ENCODE measurements at places on chromosomes 5 and 9.

DNA sequence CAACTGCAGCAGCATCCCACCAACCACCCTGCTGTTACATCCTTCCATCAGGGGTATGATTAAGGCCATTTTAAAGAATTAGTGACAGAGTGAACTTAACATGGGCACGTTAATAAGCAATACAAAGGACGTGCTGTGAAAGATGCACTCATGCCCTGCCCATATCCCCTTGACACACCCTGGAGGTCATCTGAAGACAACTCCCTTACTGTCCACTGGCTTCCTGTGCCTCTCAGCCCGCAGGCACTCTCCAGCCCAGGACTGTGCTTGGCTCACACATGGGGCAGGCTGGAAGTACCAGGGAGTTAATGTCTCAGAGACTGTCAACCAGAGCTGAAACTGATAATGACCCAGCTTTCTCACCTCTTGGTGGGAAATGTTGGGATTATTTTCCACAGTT is 81.8 kb downstream of the TRIM36 start:
- no peak for DNase-seq

DNA sequence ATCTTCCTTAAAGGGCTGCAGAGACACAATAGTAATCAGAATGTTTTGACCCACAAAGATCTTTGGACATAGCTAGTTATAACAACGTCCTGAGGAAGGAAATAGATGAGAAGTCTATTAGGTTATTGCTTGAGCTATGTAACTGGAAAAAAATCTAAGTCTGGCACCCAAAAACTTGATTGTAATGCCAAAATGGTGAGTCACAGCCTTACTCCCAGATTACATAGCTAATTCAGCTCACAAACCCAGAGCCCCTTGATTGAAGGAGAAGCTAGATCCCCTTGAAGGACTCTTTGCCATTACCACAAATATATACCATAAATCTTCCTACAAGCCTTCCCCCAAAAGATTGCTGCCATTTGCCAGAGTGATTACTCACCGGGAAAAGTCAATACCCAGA is 341.8 kb upstream of the KIF2A start:
- DNase-seq, result no peak

- DNase-seq, result no peak
Measured at GRCh38 chr9:107933516-107933915, 443.9 kb upstream of the KLF4 start.

DNA sequence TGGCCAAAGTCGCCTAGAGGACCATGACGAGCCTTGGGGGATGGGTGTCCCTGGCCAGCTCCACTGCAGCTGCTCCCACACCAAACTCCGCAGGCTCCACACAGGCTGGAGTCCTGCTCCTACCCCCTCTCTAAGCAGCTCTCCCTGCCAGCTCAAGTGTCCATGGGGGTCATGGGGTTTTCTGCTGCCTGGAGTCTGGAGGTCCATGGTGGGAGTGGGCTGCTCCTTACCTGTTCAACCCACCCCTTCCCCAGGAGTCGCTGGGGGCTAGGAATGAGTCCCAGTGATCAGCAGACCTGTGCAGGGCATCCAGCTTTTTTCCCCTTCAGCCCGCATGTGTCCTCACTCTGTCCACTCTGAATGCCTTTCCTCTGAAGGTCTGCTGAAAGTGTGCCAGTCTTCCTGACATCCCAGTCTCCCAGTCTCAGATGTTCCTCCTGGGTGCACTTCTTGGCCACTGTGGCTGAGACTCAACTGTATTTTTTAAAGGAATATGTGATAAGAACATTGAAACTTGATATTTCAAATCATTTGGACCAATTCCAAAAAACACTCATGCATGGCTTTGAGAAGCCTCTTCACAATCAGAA is 261.3 kb upstream of the ANKH start:
- DNase-seq, result no peak

- DNase-seq, result no peak
Measured at GRCh38 chr5:97936231-97936630, 753.2 kb upstream of the RIOK2 start.

DNA sequence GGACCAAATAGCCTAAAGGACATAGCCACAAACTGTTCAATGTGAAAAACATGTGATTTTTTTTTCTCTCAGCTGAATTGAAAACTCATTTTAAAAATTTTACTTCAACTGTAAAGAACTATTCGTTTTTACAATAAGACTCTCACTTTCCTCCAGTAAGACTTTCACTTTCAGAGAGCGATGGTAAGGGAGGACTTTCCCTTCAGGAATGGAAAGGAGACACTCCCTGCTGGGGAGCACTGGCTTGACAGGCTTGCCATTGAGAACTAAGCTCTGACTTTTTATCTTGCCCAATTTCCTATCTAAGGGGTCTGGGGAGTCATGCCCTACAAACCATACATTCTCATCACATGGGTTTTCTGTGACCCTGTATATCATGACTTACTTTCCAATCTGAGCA is 186.7 kb downstream of the CFAP90 start:
- no peak for DNase-seq

DNA sequence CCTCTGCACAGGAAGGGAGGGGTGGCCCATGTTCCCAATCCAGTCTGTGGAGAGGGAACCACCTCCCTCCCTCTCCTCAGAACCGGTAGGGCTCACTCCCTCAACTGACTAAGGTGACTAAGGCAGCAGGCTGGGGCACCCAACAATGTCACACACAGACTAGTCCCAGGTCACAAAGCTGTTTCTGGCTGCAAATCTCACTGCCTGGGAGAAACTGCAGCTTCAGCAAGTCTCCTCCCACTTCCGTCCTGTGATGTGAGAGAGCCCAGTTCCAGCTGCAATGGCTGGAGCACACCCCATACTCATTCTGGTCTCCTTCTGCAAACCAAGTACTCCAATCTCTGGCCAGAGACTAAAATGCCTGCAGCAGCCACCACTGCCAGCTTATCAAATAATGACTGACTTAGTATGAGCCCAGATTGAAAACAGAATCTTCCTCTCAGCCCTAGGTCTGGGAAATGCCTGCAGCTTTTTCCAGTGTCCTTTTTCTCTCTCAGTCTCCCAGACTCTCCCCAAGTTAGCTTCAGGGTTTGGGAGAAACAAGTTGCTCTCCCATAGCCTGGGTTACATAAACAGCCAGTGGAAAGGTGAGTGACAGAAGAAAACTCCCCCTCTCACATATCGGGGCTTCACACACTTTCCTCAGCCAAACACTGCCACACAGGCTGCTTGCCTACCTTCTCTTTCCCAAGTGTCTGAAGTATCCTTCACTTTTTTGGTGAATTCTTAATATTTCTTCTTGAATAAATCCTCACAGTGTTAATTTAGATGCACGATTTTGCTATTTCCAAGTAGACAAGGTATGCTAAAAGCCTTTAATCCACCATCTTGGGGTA is 247.4 kb upstream of the RASA1 start:
- no peak for DNase-seq

- DNase-seq, result no peak
Measured at GRCh38 chr9:135993765-135994500, 32.8 kb upstream of the UBAC1 start.

- no peak for DNase-seq
Measured at GRCh38 chr9:36802201-36802920, 229.7 kb downstream of the MELK start.

DNA sequence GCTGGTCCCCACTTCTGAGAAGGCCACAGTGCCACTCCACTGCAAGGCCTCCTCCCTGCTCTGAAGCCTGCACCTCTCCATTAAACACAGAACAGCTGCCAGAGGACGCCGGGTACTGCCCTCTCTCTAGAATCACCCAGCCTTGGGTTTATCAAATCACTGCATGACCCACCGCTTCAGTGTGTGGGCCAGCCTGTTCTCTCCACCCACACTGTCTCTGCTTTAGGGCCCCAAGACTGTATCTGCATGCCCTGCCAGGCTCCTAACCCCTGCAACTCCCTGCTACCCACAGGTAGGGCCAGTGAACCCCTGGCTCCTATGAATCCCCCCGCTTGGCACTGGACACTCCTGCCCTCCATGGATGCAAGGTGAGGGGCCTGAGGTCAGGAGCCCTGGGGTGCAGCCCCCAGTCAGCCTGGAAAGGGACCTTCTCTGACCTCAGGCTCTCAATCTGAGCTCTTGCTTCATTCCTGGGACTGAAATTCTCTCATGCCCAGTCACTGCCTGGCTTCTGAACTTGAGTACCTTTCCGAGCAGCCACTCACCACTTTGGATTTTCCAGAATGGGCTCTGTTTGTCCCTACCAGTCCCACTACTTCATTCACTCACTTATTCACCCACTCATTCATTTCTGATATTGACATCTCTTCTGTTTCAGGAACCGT is 206.3 kb downstream of the GABBR2 start:
- no peak for DNase-seq

- DNase-seq, result no peak
Measured at GRCh38 chr5:96977228-96977627, 41.3 kb downstream of the LNPEP start.

GRCh38 chr9:70177121-70177520 is 81.7 kb upstream of the SMC5 start:
- no peak for DNase-seq

GRCh38 chr9:27398982-27399653 is 102.2 kb upstream of the EQTN start:
- DNase-seq, result no peak

GRCh38 chr5:142507531-142508372 is 178.1 kb downstream of the FGF1 start:
- no peak for DNase-seq
